Stimulated activated naive CD4-positive, alpha-beta T cell (primary cell): ENCODE measurements at places on chromosomes 16 and 17.

DNA sequence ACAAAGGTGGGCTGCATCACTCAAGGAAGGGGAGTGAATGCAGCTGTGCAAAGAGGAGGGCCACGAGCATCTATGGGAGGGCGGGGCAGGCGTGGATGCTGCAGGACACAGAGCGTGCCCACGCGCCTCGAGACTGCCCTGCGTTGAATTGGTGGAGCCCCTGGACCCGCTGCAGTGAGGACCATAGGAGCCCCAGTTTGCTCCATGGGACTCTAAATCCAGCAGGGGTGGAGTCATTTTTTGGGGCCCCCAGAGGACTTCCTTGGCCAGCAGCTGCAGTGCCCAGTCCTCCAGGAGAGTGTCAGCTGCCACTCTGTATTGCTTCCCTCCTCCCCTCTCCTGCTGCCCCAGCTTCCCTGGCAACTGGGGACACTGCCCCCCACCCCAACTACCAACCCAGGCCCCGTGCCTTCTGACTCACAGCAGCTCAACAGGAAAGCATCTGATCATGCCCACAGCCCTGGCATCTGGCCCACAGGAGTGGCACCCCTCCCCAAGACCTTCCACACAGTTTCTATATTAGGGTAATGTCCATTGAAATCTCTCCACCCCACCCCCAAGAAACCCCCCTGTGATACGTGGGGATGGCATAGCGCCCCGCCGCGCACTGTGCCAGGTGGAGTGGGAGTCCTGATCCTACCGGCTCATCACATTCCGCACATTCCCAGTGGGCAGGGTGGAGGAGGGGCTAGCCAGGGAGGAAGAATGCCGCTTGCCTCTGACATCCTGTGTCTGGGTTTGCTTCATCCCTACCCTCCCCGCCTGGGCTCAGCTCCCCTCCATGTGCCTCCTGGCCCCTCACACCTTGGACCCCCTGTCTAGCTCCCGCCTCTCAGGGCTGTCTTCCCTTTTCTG lies 27.8 kb upstream of the ITGA3 start:
- DNase-seq = no peak

GRCh38 chr16:71358464-71358998 lies at the start of gene CALB2:
CALB2 (plus strand) TSS chr16:71358723; CDS start chr16:71358793, 70 bp downstream.
- DNase-seq = peak; percentile 26

- DNase-seq = no peak
These were observed 38.5 kb downstream of the USP22 start for GRCh38 chr17:21004016-21004930.

DNA sequence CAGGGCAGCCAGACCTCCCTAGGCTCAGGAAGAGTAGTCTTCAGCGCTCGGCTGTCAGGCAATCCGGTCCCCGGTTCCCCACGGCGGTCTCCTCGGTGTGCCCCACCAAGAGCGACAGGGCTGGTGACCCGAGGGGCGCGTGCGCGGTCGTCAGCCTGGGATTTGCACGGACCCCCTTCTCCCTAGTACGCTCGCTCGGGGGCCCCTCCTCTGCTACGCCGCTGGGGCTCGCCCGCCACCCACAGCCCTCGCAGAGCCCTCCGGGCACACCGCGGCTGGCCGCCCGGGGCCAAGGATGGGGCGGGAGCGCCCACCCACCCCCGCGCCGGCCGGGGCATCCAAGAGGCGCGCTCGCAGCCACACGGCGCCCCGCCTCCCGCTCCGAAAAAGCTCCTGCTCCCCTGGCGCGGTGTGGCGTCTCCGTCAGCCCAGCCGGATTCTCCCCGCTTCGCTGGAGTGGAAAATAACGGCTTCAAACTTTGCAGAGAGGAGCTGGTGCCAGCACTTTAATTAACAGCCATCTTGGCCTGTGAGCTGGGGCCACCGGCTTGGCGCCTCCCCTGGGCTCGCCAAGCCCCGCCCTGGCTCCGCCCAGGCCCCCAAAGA lies 2.1 kb upstream of the C1QL1 start:
- DNase-seq = peak; percentile 13

DNA sequence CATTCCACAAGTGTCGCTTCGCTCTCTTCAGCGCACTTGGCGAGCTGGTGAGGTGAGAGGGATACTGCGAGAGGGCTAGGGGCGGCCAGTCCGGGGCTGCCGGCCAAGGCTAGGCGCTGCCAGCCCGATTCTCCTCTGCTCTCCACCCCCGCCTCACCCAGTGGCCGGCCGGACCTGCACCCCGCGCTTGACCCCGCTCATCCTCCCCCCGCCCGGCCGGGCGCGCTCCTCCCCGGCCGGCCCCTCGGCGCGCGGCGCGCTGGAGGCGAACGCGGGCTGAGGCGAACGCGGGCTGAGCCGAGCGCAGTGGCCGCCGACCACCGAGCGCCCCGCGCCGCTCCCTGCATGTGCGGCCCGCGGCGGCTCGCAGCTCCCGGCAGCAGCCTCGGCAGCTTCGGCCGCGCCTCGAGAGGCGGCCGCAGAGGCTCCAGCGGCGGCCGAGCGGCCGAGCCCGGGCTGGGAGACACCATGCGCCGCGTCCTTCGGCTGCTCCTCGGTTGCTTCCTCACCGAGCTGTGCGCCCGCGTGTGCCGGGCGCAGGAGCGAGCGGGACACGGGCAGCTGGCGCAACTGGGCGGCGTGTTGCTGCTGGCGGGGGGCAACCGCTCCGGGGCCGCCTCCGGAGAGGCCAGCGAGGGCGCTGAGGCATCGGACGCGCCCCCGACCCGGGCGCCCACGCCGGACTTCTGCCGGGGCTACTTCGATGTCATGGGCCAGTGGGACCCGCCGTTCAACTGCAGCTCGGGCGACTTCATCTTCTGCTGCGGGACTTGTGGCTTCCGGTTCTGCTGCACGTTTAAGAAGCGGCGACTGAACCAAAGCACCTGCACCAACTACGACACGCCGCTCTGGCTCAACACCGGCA lies at the start of gene SHISA9:
TSS of gene SHISA9 (plus strand) at position 2 of the 865 bp plus-strand sequence.
- no peak for DNase-seq

GRCh38 chr17:19327031-19327783 lies 35.3 kb downstream of the B9D1 start:
- DNase-seq = no peak

GRCh38 chr17:82844796-82845162 lies 5.0 kb upstream of the ZNF750 start:
- DNase-seq = no peak

DNA sequence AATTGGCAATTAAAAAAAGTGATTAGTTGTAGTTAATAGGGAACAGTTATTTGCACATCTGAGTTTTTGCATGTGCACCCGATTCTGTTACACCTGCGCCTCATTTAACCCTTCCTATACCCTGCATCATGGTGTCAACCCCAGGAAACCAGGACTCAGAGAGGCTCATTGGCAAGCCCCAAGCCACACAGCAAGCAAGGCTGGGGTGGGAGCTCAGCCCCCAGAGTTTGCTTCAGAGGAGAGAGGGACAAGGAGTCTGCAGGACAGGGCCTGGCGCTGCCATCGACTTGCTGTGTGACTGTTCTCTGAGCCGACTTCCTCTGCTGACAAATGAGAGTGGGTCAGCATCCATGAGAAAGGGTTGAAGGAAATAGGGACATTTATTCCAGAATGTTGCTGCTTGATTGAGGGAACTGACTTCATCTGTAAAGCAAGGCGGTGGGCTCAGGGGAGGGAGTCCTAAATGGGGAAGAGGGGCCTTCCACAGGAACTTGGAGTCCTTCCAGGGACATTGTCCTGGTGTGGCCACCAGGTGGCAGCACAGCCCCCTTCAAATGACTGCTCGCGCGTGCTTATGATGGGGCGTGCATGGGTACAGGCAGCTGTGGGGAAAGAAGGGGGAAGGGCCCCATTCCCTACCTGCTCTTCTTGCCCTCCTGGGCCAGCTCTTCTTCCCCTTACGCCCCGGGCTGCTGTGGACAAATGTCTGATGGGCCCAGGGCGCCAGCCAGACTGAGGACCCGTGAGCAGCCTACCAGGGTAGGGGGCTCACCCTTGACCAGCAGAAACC lies 51.6 kb downstream of the NT5M start:
- DNase-seq = peak; percentile 78
